Astrocyte (in vitro differentiated cells and primary cell): ENCODE measurements at places on chromosomes 2 and 18. TPM values are rescaled to one million over a fixed set of nuclear protein-coding genes. Genes with fewer than 3 reads are reported as not detected.

DNA sequence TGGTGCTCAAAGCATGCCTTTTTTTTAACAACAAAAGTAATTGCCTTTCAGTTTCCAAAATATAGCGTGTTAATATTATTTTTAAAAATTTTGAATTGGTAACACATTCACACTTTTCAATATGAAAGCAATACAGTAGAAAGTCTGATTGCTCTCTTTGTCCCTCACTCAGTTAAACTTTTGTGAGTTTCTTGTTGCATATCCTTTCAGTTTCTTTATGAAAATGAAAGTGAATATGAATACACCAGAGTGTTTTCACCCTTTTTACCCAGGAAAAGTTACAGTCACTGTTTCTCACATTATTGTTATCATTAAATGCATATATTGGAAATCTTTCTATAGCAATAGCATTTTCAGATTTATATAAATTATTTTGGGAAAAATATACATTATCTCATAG lies 377.4 kb upstream of the CRIM1 start:
- no peak overlapping the region for H3K4me3 ChIP-seq
- H3K27me3 ChIP-seq, result no peaks in the 10 kb centered on the region
- H3K4me1 ChIP-seq, result no peaks in the 10 kb centered on the region
- H3K36me3 ChIP-seq, result no peaks in the 10 kb centered on the region

PPP1R1C gene
- 0.50 and 1.2 TPM in 2 replicates for total RNA-seq

- no peak overlapping the region for H3K27ac ChIP-seq
- H3K27me3 ChIP-seq, result no peaks in the 10 kb centered on the region
- H3K36me3 ChIP-seq, result no peaks in the 10 kb centered on the region
- no peaks in the 10 kb centered on the region for H3K4me1 ChIP-seq
- no peak for DNase-seq
Measured at GRCh38 chr18:50507120-50507590, 52.7 kb upstream of the MAPK4 start.

GRCh38 chr2:224968051-224968450 lies 74.2 kb downstream of the DOCK10 start:
- H3K4me1 ChIP-seq, result no peaks in the 10 kb centered on the region
- H3K27me3 ChIP-seq, result no peaks in the 10 kb centered on the region
- H3K36me3 ChIP-seq, result no peaks in the 10 kb centered on the region
- DNase-seq, result no peak
- no peak overlapping the region for H3K27ac ChIP-seq

TACR1 gene
- not detected in 2 replicates for total RNA-seq

DNA sequence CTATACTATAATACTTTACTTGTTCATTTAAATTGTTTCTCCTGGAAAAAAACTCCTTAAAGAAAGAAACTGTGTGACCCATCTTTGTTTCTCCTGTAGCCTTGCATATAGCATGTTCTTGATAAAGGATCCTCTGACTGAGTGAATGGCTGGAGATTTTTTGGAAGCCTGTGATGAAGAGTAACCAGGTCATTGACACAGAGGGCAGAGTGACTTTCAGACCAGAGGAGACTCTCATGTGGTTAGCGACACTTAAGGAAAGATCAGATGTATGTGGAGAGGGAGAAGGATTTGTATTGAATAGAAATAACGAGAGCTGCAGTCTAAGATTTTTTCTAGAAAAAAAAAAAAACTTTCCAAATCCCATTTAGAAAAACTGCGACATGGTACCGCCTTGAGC lies 85.5 kb downstream of the TRIM43 start:
- peaks cover 15% of the 10 kb centered on the region for H3K4me1 ChIP-seq
- DNase-seq, result no peak
- H3K27ac ChIP-seq, result no peak overlapping the region
- no peaks in the 10 kb centered on the region for H3K36me3 ChIP-seq
- H3K27me3 ChIP-seq, result no peaks in the 10 kb centered on the region
- H3K4me3 ChIP-seq, result no peak overlapping the region

GRCh38 chr2:128423788-128424165 lies 105.1 kb upstream of the HS6ST1 start:
- no peaks in the 10 kb centered on the region for H3K36me3 ChIP-seq
- H3K27ac ChIP-seq, result no peak overlapping the region
- H3K4me1 ChIP-seq, result peaks cover 22% of the 10 kb centered on the region
- no peak overlapping the region for H3K4me3 ChIP-seq

DNA sequence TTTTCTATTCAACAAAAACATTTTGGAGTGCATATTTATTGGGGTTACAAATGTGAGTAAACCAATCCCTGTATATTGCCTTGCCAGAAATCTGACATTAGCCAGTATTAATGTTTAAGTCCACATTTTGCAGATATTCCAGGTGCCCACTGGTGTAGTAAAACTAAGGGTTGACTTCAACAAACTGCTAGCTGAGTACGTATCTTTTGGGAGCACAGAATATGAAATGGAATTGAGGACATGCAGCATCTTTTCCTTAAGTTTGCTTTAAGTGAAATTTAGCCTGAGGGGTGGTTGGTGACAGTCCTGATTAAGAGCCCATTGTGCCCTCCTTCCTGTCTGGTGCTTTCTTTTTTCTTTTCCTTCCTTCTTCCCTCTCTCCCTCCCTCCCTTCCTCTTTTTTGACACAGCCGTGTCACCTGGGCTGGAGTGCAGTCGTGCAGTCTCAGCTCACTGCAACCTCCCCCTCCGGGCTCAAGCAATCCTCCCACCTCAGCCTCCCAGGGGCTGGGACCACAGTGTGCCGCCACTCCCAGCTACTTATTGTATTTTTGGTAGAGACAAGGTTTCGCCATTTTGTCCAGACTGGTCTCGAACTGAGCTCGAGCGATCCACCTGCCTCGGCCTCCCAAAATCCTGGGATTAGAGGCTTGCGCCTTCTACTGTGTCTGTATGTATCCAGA lies 1.6 kb downstream of the NUP35 start:
- no peak for DNase-seq
- H3K27me3 ChIP-seq, result no peaks in the 10 kb centered on the region
- H3K27ac ChIP-seq, result no peak overlapping the region
- peaks cover 3% of the 10 kb centered on the region for H3K4me1 ChIP-seq

FTCDNL1 gene
- 0.45 and 0.48 TPM in 2 replicates for total RNA-seq

GRCh38 chr2:117941693-117942092 lies 72.2 kb downstream of the CCDC93 start:
- no peaks in the 10 kb centered on the region for H3K4me1 ChIP-seq
- H3K27me3 ChIP-seq, result no peaks in the 10 kb centered on the region
- no peak overlapping the region for H3K27ac ChIP-seq
- H3K4me3 ChIP-seq, result no peak overlapping the region
- peaks cover 60% of the 10 kb centered on the region for H3K36me3 ChIP-seq

DNA sequence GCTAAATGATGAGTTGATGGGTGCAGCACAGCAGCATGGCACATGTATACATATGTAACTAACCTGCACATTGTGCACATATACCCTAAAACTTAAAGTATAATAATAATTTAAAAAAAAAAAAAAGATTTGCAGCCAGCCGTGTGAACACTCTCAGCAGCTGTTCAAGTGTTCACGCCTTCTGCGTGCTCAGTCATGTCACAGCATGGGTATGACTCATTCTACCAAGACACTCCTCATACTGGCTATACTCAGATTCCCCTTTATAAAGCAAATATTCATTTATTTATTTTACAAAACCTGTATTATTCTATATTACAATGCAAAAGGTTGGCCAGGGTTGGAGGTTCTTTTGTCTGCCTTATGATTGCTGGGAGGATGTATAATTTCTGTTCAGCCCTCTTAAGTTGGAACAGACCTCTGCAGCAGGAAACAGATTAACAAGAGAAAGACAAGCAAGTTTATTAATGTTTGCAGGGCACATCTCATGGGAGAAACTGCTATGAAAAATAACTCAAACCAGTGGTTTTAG lies 1230.6 kb upstream of the CHAC2 start:
- H3K27me3 ChIP-seq, result no peaks in the 10 kb centered on the region
- DNase-seq, result no peak
- H3K4me3 ChIP-seq, result no peak overlapping the region
- no peaks in the 10 kb centered on the region for H3K36me3 ChIP-seq
- no peaks in the 10 kb centered on the region for H3K4me1 ChIP-seq

DNA sequence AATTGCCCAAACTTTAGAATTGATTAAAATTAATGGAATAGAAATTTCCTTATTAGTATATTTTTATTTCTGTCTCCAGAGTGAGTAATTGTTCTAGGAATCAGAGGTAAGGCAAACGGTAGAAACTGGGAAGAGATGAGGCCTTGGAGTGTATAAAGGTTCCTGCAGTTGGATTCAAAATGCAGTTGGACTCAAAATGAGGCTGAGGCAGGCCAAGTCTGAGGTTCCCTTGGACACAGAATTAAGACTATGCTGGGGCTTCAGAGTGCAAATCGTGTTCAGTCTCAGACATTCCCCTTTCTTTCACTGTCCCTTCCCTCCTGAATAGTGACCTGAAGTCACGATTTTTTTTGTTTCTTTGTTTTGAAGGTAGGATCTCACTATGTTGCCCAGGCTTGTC lies 746.9 kb upstream of the NRXN1 start:
- no peak overlapping the region for H3K27ac ChIP-seq
- no peaks in the 10 kb centered on the region for H3K27me3 ChIP-seq
- no peaks in the 10 kb centered on the region for H3K4me1 ChIP-seq
- no peak overlapping the region for H3K4me3 ChIP-seq
- H3K36me3 ChIP-seq, result no peaks in the 10 kb centered on the region
